ENCODE measurements at places on chromosomes 5 and 9.

- DNase-seq = peak; percentile 99
Measured at GRCh38 chr5:65481635-65482295, at the start of gene ADAMTS6. TSS of gene ADAMTS6 (minus strand) at chr5:65481920. CDS start at chr5:65473673, 8,247 bp downstream.

DNA sequence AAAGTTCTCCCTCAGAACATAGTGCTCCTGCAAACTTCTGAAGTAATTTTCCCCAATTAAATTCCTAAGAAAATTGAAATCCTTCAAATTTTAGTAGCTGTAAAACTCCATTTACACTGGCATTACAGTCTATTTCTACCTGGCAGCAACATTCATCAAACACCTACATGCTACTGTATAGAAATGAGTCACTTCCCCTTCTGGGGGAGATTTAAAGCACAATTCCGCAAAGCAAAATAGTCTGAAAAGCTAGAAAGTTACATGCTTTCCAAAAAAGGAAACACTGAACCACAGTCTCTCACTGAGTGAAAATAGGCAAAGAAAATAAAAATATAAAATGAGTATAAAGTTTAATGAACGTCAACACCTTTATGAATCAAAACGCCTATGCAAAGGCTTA is 43.3 kb downstream of the MCTP1 start:
- DNase-seq = no peak

DNA sequence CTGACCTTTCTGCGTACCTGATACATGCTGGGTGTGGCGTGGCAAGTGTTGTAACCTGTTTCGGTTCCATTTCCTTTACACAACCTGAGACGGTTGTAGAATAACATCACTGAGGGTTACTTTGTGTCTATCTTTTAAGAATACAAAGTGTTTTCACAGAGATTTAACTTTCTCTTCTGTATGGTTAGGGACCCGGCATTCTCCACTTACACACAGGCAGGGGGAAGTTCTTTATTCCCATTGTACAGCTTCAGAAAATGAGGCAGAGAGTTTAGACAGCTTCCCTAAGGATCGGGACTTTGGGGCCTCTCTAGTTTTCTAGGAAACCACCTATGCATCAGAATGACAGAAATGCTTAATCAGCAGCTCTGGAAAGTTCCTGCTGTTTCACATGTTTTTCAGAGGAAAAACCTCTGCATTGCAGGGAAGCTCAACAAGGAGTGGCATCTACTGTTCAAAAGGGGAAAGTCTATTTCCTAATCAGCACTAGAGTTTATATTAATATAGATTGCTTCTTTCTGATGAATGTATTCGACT is 41.3 kb downstream of the CAST start:
- DNase-seq = no peak

DNA sequence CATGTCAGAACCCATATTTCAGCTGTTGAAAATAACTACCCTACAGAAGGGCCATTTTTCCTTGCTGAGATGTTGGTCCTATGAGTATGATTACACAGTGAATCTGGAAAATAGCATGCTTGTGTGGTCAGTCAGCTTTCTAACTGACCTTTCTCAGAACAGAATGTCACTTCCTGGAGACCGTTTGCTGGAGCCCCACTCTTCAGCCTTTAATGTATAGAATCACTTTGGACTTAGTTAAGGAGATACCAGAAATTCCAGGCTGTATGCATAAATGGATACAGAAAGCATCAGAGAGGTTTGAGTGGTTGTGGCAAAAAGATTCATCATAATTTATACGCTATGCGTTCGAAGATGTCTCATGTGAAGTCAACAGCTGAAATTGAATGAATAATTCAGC is 488.1 kb downstream of the EBF1 start:
- no peak for DNase-seq

DNA sequence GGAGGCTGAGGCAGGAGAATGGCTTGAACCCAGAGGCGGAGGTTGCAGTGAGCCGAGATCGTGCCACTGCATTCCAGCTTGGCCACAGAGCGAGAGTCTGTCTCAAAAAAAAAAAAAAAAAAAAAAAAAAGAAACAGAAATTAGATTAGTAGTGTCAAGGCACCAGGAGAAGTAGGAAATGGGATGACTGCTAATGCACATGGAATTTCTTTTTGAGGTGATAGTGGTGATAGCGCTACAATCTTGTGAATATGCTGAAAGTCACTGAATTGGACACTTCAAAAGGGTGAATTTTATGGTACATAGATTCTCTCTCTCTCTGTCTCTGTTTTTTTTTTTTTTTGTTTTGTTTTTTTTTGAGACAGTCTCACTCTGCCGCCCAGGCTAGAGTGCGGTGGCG is 42.1 kb upstream of the SUB1 start:
- no peak for DNase-seq

- no peak for DNase-seq
Measured at GRCh38 chr5:17398866-17399835, 98.9 kb upstream of the TAF11L2 start.

GRCh38 chr5:173689737-173690360 is 73.4 kb upstream of the BOD1 start:
- DNase-seq = no peak

DNA sequence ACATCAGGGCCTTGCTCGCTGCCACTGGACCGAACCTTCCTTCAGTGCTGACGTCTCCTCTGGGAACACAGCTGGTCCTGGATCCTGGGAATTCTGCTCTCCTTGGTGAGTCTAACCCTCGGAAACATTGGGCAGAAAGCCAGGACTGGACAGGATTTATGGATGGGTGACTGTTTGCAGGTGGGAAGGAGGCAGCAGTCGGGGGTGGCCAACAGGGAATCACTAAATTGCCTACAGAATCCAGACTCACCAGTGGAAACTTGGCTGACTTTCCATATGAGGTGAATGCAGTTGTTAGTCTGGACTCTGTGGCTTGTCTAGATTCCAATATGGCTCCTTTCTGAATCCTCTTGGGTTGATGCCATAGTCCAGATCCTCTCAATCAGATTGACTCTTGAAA is 203.1 kb downstream of the SAXO1 start:
- no peak for DNase-seq

- DNase-seq = peak; percentile 12
Measured at GRCh38 chr5:66896171-66896570, 300.0 kb downstream of the MAST4 start.

- DNase-seq = no peak
Measured at GRCh38 chr5:55146080-55146479, 13.9 kb upstream of the GPX8 start.

GRCh38 chr9:34027845-34028574 is 20.7 kb downstream of the UBAP2 start:
- DNase-seq = no peak

DNA sequence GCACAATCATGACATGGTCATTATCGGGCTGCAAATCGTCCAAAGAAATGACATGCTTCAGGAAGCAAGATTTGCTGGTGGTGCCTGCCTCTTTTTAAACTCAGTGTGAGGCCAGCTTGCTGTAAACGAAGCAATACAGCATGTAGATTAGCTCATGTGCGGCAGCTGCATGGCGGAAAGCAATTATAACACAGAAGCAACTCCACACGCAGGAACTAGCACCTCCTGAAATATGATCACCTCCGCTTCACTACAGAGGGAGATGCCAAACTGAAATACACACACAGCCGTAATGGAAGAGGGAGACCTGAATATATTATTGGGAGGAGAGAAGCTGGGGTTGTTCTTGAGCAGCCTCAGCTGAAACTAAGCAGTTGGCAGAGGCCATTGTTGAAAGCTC is 312.5 kb downstream of the PSAT1 start:
- DNase-seq = no peak

DNA sequence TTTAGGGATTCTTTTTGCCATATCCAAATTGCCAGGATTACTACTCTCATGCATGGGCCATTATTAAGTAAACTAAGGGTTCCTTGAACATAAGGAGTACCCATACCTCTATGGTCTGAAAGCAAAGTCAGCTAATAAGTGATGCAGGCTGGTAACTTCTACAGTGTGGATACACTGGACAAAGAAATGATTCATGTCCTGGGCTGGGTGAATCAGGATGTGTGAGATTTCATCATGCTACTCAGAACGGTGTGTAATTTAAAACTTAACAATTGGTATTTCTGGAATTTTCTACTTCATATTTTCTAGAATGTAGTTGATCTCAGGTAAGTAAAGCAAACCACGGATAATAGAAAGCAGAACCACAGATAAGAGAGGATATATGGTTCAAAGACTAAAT is 428.8 kb downstream of the CHSY3 start:
- peak; percentile 78 for DNase-seq

DNA sequence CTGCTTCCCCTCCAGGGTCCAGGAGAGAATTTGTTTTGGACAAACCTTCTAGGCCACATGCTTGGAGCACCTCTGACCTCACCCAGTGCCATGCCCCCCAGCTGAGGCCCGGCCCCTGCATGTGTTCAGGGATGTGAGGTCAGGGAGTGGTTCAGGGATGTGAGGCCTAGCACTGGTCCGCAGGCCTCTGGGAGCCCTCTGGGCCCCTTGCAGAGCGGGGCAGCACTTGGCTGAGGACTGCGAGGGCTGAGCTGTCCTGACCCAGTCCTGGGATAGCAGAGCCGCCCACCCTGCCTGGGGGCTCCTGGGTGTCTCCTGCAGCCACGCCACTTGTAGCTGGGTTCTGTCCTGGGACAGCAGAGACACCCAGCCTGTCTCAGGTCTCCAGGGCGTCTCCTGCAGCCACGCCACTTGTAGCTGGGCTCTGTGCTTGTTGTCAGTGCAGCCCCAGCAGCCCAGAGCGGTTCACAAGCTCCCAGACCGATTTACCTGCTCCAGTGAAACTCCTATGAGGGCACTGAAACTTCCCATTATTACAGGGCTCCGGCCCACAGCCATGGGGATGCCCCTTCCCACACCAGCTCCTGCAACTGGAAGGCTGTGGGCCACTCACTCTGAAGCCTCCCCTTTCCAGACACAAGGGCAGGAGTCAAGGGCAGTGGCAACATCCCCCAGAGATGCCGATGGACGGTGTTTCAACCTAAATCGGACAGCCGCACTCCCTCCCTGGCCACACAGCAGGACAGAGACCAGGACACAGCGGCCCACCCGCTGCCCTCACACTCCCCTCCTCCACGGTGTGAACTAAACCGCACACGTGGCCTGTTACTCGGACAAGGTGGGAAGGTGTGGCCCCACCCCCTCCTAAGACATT is 5.4 kb upstream of the CEP72 start:
- DNase-seq = no peak

DNA sequence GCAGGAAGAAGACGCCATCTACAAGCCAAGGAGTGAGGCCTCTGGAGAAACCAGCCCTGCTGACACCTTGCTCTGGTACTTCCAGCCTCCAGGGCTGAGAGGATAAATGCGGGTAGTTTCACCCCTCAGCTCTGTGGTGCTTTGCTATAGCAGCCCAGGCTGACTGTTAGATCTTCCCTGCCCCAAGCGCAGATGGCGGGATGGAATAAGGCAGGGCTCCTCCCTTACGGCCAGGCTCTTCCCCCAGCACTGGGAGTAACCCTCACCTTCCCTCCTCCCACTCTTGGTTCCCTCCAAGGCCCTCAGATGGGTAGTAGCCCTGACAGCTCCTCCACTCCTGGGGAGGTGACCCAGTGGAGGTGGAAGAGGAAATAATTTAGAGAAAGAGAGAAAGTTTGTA is 285.1 kb downstream of the GADD45G start:
- DNase-seq = no peak

DNA sequence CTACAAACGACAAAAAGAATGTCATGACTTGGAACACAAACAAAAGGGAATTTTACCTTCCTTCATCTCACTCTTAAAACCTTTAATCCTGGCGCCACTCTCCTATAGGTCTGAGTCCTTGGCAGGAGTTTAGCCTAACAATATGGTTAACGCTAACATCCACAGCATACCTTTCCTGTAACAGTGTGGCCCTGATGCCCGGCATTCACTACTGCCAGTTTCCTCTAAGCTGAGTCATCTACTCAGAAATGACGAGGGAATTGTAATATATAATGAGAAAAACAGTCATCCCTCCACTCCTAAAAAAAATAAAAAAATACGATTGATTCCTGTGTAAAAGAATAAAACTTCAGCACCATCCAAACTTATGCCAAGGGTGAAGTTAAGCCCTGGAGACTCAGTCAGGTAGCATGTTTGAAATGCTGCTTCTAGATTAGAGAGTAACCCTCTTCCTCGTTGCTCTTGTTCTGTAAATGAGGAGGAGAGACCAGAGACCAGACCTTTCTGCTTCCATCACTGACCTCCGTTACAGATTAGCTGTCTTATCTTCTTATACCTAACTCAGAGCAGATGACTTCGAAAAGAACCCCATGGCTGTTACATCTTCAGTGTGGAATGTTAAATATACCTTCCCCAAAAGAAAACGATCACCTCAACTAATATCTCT is 37.4 kb downstream of the CCDC125 start:
- DNase-seq = peak; percentile 71

DNA sequence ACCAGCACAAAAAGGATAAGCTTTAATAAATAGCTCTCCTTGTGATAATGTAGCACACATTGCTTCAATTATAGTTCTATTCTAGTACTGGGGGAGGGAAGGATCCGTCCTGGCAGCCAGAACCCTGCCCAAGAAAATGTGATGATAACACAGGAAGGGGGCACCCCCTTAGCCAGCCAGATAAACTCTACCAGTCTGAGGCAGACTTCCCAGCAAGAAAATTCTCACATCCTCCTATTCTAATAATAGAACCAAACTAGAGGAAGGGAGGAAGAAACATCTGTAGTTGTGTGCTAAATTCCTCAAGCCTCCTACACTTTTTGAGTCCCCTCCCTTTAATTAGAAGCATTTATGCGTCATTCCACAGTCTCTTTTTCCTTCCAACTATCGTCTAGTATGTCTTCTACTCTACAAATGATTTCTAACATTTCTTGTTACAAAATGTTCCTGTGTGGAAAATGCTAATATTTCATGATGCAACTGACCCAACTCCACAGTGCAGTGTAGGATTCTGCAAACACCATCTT is 261.0 kb downstream of the SEMA5A start:
- no peak for DNase-seq

GRCh38 chr5:76638479-76638878 is 15.3 kb upstream of the F2RL2 start:
- peak; percentile 34 for DNase-seq

DNA sequence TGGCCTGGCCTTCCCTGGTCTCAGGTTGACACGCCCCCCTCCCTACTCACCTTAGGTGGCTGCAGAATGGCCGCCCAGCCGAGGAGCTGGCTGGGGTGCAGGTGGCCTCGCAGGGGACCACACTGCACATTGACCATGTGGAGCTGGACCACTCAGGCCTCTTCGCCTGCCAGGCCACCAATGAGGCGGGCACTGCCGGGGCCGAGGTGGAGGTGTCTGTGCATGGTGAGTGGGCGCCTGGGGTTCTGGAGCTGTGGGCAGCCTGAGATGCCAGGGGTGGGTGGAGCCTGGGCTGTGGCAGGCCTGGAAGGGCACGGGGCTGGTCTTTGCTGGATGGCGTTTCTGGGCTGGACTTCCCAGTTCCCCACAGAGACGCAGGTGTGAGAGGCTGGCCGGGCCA is 88.7 kb upstream of the ASS1 start:
- no peak for DNase-seq

GRCh38 chr5:5473226-5473625 is 50.7 kb downstream of the ICE1 start:
- peak; percentile 50 for DNase-seq

DNA sequence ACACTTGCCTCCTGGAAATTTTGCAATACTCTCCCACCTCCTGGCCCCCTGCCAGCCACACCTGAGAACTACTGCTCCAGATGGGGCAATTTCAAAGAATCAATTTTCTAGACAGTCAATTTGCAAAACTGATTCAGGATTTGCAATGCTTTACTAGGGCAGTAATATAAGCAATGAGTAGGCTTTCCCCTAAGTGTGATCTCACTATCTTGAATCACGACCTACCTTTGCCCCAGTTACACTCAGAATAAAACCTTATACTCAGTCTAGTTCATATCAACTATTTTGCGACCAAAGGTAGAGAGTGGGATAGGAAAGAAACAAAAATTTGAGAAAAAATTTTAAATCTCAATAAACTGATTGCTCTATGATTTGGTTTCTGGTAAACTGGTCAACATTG is 54.4 kb downstream of the DROSHA start:
- DNase-seq = peak; percentile 70

Data from iris pigment epithelial cell (primary cell).